ENCODE measurements at places on chromosomes 6 and 20.

DNA sequence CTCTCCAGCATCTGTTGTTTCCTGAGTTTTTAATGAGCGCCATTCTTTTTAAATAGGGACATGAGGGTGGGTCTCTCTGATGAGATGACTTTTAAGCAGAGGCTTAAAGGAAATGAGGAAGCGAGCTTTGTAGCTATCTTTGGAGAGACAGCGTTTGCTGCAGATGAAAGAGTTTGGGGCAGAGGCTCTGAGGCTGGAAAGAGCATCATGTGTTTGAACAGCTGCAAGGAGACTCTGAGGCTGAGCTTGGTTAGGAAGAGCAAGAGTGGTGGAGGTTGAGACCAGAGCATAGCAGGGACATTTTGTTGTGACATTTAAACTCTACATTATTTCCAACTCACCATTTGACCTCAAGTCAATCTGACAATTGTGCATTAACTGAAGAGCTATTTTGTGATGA is 38.3 kb upstream of the TMX4 start:
- no peak for DNase-seq

DNA sequence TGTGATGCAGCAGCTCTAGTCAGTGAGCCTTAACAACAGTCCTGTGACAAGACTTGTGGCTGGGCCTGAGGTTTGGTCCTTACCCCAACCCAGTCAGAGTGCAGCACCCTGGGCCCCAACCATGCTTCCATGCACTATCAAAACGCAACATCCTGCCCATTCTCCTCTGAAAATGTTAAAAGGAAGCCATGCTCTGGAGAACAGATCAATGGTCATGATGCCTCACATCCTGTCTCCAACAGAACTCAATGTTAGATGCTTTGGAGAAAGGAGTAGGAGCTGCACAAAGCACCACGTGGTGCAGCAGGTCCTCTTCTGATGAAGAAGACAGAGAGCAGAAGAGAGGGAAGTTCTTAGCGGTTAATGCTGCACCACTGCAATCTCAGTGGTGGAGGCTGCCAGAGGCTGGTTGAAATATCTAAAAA is 41.9 kb downstream of the TRAM2 start:
- no peak for DNase-seq

GRCh38 chr20:46835418-46835817 is 59.2 kb upstream of the EYA2 start:
- DNase-seq: no peak

DNA sequence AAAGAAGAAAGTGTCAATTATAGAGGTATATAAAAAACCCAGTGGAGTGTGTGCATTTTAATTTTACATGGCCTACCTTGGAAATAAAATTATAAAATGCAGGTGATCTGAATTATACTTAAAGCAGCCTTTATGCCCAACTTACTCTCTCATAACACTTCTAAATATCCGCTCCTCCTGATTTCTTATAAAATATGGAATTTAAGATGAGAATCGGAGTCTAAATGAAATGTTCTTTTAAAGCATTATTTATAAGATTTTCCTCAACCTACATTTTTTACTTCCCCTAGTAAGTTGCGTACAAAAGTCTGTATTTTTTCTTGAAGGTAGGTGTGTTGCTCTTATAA is 3.5 kb downstream of the CITED2 start:
- DNase-seq: no peak

DNA sequence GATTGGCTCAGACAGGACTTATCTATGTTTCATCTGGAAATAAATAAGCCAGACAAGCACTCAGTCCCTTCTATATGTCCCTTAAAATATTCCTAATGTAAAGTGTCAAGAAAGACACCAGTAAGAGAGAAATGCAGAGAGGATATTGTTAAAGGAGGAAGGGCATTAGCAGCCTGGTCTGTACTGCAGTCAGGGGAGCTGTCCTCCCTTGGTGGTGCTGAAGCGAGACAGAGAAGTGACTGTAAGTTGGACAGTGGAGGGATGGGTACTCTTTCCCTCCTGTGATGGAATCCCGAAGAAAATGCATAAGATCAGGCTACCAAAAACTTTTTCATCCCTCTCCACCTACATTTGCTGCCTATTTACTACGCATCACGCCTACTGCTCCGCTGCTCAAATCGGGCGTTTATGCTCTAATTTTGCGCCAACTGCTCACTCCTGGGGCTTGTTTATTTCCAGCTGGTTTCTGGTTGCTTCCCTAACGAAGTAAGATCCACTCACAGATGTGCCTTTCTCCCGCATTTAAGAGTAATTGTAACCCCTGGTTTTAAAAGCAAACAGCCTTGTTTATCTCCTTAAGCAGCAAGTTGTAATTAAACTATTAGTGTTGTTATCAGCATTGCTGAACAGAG is 35.2 kb downstream of the PHACTR1 start:
- peak; percentile 65 for DNase-seq

- peak; percentile 53 for DNase-seq
These were observed 124.9 kb downstream of the KLHL32 start for GRCh38 chr6:97049253-97050011.

DNA sequence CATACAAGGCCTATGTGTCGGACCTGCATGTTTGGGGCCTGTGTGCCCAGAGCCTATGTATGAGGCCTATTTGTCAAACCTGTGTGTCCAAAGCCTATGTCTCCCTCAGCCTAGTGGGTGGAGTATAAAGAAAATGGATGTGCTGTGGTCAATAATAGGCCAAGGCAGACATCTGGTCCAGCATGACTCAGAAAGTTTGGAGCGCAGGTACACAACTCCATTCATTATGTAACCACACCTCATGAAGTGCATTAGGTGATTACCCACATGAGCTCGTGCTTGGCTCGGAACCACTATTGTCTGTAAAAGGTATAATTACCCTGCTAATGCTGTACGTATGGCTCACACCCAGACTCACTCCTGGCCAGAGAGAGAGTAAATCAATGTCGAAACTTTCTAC is 302.4 kb upstream of the POU3F2 start:
- no peak for DNase-seq

- peak; percentile 87 for DNase-seq
These were observed 11.0 kb downstream of the UQCC2 start for GRCh38 chr6:33700391-33701050.

GRCh38 chr6:111588366-111588765 is 17.3 kb downstream of the TRAF3IP2 start:
- DNase-seq: no peak

DNA sequence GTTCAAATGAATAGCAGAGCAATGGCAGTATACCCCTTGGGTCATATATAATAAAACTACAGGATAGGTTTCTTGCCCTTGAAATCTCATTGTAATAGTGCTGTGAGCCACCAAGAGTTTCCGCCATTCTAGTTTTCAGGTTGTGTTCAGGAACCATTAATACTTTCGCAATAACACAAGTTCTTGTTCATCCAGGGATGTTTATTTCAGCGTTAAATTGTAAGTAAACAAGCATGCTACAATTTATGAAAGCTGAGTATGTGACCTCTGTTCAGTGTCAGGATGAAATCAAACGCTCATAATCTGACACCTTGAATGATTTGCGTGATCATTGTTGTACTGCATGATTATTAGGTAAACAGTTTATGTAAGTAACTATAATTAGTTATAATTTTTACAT is 22.8 kb downstream of the ANKS1A start:
- DNase-seq: no peak

DNA sequence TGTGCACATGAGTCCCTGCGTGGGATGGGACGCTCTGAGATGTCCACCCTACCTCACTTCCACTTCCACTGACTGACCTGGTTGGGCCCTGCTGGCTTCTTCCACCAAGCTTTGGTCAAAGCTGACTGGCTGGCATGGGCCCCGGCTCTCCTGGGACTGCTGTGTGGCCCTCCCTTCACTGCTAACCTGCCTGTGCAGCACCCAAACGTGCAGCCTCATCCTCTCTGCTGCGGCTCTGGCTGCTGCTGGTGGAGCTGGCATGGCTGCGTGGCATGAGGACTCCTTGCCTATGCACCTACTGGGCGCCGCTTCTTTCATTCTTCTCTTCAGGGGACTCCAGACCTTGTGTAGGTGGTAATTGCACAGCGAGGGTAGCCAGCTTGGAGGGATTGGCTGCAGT is 18.7 kb upstream of the IP6K3 start:
- DNase-seq: no peak

- no peak for DNase-seq
These were observed 41.8 kb upstream of the SAYSD1 start for GRCh38 chr6:39156801-39157200.

DNA sequence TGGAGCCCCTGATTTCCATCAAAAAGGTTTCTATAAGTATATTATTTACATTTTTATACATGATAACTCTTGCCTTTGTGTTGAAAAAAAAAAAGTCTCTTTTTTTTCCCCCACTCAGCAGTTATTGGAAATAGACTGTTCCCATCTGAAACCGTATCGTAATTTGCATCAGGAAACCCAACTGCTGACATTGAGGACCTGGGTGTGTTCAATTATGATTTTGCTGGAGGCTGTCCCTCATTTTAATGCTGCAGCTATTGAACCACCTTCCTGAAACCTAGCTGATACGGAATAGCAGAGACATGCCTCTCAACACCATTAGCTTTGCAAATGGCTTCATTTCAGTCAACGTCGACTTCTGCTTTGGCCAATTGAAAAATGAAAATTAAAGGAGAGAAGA is 98.9 kb downstream of the ZNF217 start:
- no peak for DNase-seq

GRCh38 chr6:146240322-146240721 is 211.5 kb downstream of the GRM1 start:
- no peak for DNase-seq

DNA sequence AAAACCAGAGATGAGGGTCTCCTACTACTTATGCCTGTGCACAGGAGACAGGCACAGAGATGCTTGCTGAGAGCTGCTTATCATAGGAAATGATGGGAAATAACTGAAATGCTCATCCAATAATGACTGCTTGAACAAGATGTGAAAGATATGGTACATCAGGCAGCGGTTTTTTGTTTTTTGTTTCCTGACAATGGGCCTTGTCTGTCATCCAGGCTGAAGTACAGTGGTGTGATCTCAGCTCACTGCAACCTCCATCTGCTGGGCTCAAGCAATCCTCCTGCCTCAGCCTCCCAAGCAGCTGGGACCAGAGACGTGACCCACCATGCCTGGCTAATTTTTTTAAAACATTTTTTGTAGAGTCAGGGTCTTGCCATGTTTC is 1.2 kb upstream of the RIPOR3 start:
- no peak for DNase-seq

DNA sequence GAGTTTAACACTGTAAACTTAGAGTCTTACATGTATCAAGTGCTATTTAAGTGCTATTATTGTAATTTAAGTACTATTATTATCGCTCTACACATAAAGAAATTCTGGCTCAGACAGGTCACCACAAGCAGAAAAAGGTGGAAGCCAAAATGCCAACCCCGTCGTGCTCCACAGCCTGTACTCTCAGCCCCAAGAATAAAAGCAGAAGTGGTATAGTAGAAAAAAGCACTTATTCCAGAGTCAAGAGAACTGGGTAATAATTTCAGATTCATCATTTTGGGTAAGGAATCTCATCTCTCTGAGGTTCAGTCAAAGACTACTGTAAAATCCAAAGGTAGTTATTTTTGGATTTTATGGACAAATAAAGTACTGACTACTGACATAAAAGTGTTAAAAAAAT is 943 bp downstream of the ZUP1 start:
- no peak for DNase-seq

- no peak for DNase-seq
These were observed 1.2 kb downstream of the SAYSD1 start for GRCh38 chr6:39113788-39114187.

- no peak for DNase-seq
These were observed 6.3 kb upstream of the LOC128125822 start for GRCh38 chr6:63565727-63566596.

DNA sequence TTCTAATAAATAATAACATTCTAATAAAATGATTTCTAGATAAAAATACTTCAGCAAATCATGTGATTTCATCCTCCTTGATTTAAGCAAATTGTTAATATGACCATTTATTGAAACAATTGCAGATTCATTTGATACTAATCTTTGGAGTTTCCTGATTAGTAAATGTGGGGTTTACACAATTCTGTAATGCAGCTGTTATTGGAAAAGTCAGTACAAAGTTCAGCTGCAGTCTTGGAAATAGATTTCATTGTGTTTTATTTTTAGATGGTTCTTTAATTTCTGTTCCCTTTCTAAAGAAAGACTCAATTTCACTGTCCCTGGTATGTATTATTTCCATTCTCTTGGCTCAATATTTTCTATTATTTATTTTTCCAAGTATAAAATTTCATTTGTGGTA is 342.0 kb downstream of the TBC1D32 start:
- no peak for DNase-seq

DNA sequence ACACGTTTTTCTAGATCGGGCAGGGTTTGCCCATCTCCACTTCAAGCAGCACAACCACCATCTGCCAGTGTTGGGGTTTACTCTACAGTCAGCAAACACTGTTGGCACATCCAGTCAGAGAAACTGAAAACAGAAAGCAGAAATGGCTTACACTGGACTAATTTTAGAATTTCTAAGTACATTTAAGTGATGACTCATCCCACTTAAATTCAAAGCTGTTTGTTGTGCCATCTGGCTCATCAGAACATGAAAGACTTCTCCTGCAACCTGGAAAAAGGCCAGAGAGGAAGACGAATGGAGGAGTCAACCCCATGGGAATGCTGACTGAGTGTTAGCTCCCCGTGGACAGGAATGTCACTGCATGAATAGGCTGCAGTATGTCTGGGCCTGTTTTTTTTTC is 21.8 kb downstream of the FAM209B start:
- peak; percentile 14 for DNase-seq

- DNase-seq: no peak
These were observed 209.0 kb upstream of the ECI2 start for GRCh38 chr6:4344317-4344899.

- no peak for DNase-seq
These were observed at the start of gene GABRR1 for GRCh38 chr6:89217299-89217910. Gene GABRR1 (minus strand): TSS chr6:89217358. CDS start chr6:89217322, 36 bp downstream.

- peak; percentile 70 for DNase-seq
These were observed 92.1 kb downstream of the TASP1 start for GRCh38 chr20:13546497-13547131.

GRCh38 chr6:91865889-91866288 is 1279.0 kb upstream of the MAP3K7 start:
- DNase-seq: no peak

DNA sequence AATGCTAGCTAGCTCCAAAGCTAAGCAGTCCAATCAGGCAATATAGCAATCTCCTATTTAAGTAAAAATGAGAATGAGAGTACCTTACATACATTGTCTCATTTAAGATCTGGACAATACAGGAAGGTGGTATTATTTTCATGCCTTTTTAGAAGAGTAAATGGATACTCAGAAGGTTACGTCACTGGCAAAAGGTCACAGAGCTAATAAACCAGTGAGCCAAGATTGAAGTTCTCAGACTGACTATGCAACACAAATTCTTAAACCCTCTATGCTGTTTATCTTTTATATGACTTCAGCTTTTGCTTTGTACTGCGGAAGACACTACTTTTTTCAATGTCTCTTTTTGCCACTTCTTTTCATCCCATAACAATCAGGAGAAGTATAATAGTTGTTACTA is 135.2 kb upstream of the PRL start:
- DNase-seq: no peak

DNA sequence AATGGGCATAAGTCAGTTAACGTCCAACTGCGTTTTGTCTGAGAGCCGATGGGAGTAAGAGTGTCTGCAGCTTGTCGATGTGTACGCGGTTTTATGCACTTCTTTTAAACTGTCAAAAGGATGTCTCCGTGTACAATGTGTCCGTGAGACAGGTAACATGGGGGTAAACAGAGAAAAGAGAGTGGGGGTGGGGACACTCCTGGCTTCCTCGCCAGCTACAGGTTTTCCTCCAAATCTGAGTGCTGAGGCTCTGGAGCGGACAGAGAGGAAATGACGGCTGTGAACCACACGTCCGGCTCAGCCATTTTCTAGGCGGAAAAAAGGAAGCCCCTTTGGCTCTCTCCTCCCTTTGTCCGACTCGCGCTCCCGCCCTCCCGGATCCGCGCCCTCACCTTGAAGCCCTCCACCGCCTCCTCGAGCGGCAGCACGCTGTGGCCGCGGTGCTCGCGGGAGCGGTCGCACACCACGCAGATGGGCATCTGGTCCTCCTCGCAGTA is 916 bp downstream of the TRIM27 start:
- DNase-seq: no peak

Measured in small intestine (tissue), 16 donors.